ENCODE measurements at places on chromosomes 12 and 14. TPM values are rescaled to one million over a fixed set of nuclear protein-coding genes. Genes with fewer than 3 reads are reported as not detected.
A peak's percentile ranks its signal among the peaks of the same experiment; 100 is the strongest.

DNA sequence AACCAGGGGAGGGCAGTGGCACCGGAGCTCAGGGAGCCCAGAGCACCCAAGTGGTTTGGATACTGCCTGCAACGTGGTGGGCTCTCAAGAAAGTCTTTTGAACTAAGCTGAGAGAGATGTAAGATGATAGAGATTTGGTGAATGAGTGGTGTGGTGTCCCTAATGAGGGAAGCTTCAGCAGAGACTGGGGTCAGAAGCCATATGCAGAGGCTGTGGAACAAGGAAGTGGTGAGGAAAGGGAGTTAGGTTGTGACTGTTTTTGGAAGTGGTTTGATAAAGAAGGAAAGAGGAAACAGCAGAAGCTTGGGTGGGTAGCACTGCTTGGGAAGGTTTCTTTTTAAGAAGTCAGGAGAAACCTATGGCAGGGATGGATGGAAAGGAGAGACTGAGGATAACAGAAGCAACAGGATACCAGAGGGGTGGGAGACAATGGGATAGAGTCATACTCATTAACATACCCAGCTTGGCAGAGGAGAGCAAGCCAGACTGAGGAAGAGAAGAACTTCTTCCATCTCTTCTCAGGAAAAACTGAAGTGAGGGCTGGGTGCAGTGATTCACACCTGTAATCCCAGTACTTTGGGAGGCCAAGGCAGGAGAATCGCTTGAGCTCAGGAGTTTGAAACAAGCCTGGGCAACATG, 24.1 kb downstream of the SLC4A8 start:
- DNase-seq, result no peak
- H3K27me3 ChIP-seq, result no peaks in the 10 kb centered on the region
- no peak overlapping the region for H3K27ac ChIP-seq
- no peaks in the 10 kb centered on the region for H3K4me1 ChIP-seq

- DNase-seq, result no peak
- no peak overlapping the region for H3K4me3 ChIP-seq
- peaks cover 40% of the 10 kb centered on the region for H3K4me1 ChIP-seq
- peaks cover 3% of the 10 kb centered on the region for H3K36me3 ChIP-seq
Measured at GRCh38 chr12:123595729-123596128, 6.2 kb upstream of the DDX55 start.

TAS2R13 gene
- 1.8 TPM for total RNA-seq

DNA sequence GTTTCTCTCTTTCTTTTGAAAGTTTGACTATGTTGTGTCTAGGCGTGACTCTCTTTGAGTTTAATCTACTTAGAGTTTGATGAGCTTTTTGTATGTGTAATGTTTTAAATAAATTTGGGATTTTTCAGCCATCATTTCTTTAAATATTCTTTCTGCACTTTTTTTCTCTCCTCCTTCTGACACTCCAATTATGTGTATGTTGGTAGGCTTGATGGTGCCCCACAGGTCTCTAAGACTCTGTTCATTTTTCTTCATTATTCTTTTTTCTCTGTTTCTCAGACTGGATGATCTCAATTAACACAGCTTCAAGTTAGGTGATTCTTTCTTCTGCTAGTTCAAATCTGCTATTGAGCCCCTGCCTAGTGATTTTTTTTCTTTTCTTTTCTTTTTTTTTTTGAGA, 14.5 kb upstream of the CCND2 start:
- no peaks in the 10 kb centered on the region for H3K4me1 ChIP-seq
- no peak for DNase-seq
- no peaks in the 10 kb centered on the region for H3K36me3 ChIP-seq
- H3K27me3 ChIP-seq, result no peaks in the 10 kb centered on the region
- no peak overlapping the region for H3K27ac ChIP-seq

DDX51 gene
- total RNA-seq, result 43.8 TPM

- H3K27ac ChIP-seq, result no peak overlapping the region
- no peaks in the 10 kb centered on the region for H3K36me3 ChIP-seq
- no peaks in the 10 kb centered on the region for H3K27me3 ChIP-seq
- no peaks in the 10 kb centered on the region for H3K4me1 ChIP-seq
Measured at GRCh38 chr12:54932691-54933090, 51.9 kb downstream of the TESPA1 start.

DNA sequence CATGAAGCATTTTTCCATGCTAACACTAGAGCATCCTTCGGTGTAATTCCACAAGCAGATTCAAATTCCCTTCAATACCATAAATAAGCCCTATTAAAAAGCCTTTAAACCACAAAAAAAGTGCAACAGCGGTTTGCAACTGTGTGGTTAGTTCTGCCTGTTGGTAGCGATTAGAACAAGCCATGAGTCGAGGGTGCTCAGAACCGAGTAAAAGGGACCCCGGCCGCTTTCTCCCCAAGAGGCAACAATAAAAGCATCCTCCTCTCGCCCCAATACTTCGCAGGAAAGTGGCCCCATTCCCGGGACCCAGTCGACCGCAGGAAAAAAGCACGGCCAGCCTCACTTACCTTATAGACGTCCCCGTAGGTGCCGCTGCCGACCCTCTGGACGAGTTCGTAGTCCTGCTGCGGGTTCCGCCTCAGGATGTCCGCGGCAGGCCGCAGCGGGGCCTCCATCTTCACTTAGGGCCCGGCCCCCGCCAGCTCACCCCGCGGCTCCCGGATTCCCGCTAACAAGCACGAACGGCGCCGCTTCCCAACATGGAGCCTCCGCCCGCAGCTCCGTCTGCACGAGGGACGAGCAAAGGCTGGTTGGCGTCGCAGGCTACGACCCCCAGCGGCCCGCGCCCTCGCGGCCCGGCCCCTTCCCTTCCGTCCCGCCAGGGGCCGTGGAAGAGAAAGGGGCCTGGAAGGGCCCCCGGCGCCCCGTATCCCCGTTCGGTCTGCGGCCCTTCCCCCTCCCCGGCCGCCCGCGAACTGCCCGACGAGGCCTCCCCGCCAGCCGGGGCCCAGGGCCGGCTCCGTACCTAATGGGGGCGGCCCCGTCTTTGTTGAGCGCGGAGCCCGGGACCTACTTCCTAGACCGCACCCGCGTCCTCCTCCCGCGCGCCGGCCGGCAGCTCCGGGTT, 521 bp downstream of the MAP4K5 start:
- H3K4me3 ChIP-seq, result peak overlapping the region; percentile 95
- no peaks in the 10 kb centered on the region for H3K36me3 ChIP-seq
- peaks cover 9% of the 10 kb centered on the region for H3K4me1 ChIP-seq

OLR1 gene
- 18.1 TPM for total RNA-seq

HVCN1 gene
- 4.5 TPM for total RNA-seq

DNA sequence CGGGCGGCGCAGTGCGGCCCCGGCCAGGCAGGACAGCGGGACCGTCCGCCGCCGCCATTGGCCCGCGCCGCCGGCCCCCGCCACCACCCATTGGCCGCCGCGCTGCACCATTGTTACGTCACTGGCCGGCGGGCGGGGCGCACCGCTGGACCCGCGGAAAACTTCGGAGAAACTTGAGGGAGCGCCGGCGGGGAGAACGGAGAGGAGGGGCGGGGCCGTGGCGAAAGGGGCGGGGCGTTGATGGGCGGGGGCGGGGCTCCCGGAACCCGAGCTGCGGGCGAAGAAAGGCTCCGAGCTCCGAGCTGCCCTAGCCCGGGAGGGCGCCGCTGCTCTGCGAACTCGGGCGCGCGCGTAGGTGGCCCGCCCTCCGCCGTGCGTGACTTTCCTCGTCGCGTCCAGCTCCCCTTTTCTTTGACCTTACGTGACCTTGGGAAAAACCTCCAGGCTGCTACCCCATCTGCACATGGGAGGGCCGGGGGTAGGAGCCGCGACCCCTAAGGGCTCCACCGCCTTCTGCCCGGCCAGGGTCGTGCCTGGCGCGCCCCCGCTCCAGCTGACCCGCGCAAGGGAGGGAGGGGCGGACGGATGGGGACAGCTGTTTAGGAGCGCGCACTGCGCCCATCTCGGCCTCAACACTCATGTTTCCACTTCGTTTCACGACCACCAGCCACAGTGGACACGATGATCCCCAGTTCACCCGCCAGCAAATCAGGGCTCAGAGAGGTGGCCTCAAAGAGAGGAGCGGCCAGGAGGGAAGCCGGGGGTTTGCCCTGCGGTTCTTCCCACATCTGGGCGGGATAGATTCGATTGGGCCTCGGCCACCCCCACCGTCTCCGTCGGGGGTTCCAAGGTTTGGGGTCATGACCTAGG, at the start of gene ANKRD9:
TSS of gene ANKRD9 (minus strand) at position 31 of the 870 bp plus-strand sequence. CDS start 1,887 bp downstream, outside the sequence.
- H3K36me3 ChIP-seq, result peaks cover 18% of the 10 kb centered on the region
- DNase-seq, result peak; percentile 92

All from tibial nerve (tissue), 4 donors.